ENCODE measurements at places on chromosomes 16 and 17.

DNA sequence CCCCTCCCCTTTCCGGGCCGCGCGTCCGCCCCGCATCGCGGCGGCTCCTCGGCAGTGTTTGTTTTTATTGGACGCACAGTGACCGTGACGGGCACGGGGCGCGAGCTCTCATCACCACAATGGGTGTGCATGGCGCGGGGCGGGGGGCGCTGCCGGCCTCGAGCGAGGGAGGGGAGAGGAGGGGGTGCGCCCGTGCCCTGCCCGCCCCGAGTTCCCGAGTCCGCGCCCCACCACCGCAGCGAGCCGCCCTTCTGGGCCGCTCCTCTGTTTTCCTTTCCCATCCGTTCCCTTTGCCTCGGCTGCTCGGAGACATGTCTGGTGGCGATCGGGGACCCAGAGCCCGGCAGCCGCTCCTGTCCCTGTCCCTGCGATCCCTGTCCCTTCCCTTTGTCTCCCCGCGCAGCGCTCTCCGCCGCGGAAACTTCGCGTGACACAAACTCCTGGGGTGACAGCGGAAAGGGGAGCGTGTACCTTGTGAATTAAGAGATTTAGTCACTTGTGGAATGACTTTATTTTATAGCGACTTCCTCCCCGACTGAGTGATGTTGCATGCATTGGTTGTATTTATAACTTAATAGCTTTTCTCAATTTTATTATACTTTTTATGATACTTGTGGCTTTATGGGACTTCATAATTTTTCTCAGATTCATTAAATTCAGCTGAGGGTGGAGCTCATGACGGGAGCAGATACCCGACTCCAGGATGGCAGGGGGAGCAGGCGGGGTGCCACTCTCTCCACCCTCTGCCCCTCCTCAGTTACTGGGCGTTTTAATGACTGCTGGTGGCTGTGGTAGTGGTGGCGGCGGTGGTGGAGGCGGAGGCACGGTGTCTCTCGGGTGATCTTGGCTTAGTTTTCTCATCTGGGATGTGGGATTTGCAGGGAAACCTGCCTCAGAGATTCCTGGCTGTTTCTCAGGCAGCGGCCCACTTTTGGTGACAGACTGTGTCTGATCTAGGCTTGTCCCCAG lies 40.8 kb downstream of the MRM1 start:
- no peak for DNase-seq

DNA sequence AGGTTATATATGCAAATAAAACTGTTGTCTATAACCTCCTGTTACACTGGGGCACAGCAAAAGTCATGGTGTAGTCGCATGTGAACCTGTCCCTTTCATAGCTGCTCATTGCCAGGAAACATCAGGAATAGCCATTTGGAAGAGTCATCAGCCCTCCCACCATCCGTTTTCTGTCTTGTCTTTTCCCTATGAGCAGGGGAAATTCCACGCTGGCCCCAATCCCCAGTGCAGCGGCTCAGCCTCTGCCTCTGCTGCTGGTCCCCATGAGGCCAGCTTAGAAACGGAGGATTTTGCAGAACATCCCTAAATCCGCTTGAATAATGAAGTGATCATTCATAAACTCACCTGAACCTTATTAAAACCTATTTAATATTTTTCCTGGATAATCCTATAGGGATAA lies 10.5 kb downstream of the MAPT start:
- no peak for DNase-seq

DNA sequence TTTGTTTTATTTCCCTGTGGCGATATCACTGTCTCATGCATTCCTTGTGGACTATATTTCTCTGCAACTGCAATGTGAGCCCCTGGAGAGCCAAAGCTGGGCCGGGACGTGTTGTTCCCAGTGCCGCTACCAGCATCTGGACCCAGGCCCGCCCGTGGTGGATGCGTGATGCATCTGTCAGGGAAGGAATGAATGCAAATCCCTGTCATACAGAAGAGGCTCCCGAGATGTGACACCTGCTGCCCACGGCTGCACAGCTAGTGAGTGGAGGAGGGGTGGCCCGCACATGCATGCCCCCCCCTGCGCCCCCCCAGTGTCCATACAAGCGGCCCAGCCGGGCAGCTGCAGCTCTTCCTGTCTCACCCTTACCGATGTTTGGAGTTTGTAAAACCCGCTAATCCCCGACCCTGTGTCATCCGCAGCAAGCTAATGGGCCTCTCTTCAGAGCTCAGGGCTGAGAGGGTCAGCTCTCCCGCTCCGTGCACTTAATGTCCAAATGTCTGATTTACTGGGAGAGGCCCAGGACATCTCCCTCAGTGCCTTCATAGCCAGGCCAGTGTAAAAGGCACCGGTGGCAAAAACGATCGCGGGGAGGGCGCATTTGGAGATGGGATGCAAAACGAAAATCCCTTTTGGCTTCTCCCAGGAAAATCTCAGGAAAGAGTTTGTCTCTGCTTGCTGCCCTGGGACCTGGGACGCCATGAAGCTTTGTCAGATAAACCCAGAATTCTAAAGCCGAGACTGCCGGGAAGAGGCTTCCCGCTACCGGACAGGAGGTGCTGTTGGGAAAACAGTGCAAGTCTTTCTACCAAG lies 91.8 kb downstream of the FOXL1 start:
- DNase-seq: no peak

DNA sequence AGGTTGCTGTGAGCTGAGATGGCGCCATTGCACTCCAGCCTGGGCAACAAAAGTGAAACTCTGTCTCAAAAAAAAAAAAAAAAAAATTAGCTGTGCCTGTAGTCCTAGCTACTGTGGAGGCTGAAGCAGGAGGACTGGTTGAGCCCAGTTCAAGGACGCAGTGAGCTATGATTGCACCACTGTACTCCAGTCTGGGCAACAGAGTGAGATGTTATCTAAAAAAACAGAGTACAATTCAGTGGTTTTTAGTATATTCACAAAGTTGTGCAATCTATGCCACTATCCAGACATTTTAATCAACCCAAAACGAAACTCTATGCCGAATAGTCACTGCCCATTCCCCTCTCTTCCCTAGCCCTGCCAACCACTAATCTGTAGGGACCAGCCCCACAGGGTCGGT lies 25.1 kb downstream of the C16orf54 start:
- no peak for DNase-seq

- no peak for DNase-seq
Measured at GRCh38 chr17:31249835-31250141, 47.3 kb downstream of the OMG start.

Measured in left renal cortex interstitium (tissue), 4 donors.